Iris pigment epithelial cell (primary cell): ENCODE measurements at places on chromosomes 13 and 19.
A peak's percentile ranks its signal among the peaks of the same experiment; 100 is the strongest.

- peak; percentile 100 for DNase-seq
Measured at GRCh38 chr19:54207983-54208783, 7.5 kb downstream of the RPS9 start.

GRCh38 chr19:15609261-15609660 lies 5.8 kb upstream of the CYP4F8 start:
- no peak for DNase-seq

DNA sequence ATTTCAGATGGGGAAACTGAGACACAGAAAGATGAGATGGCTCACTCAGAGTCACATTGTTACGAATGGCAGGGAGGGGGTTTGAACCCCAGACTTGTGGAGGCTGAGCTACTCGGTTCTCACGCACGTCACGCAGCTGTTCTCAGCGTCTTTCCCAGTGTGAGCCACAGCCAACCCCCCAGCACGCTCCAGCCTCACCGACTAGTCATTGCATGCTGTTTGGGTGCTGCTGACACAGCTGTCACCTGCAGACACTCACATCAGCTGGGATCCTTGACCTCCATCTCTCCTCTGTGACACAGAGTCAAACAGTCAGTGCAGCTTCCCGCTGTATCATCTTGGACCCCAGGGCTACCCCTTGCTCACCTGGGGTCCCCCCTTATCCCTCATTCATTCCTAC lies 2.4 kb upstream of the NCAN start:
- no peak for DNase-seq

- DNase-seq, result no peak
Measured at GRCh38 chr13:67303661-67304333, 73.7 kb upstream of the PCDH9 start.

GRCh38 chr19:12856653-12857052 lies 18.3 kb downstream of the MAST1 start:
- DNase-seq, result no peak
